ENCODE measurements at places on chromosomes 1 and 21.

DNA sequence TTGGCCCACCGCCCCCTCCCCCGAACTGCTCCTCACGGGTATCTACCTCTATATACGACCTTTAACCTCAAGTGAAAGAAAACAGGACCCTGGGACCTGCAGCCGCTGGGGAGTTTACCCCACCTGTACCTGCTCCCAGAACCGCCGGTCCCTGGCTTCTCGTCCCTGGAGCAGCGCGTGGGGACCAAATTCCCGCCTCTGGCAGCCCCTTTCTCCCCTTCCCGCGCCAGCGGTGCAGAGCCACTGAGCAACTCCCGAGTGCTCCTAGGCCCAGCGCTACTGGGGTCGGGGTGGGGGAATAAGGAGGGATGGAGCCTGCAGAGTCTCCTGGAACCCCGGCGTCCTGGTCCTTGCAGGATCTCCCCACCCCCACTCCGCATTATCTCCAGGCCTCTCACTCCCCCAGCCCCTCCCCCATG is 1.6 kb downstream of the SYT6 start:
- DNase-seq = no peak

DNA sequence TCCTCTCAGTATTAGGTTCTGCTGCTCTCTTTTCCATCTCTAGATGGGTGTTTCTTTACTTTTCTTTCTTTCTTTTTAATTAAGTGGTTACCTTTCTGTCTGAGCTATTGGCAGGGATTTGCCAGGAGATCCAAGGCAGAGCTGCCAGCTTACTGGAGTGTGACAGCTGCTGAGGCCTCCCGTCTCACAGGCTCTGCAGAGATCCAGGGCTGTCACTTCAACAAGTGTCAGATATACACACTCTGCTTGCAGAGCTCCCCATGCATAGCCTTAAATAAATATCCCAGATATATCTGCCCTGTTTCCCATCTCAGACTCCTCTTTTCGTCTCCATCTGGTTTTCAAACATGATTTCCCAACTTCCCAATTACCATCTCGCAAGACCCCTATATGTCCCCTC is 124.3 kb downstream of the NOS1AP start:
- DNase-seq = no peak

DNA sequence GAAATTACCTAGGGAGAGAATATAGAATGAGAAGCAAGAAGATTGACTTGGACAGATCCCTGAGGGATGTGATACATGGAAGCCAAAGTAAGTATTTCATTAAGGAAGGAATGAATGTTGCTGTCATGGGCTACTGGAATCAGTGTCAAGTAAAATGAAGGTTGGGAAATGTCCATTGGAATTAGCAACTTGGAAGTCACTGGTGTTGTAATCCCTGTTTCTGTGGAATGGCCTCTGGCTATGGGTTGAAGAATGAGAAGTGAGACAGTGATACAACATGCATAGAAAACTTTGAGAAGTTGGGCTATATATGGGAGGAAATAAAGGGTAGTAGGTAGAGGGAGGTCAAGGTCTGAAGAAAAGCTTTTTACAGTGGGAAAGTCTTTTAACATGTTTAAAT is 54.7 kb downstream of the CCDC18 start:
- DNase-seq = no peak

- DNase-seq = no peak
These were observed 3.9 kb upstream of the CACNA1S start for GRCh38 chr1:201116091-201116490.

GRCh38 chr1:84255582-84255981 is 45.9 kb upstream of the SAMD13 start:
- DNase-seq = no peak

DNA sequence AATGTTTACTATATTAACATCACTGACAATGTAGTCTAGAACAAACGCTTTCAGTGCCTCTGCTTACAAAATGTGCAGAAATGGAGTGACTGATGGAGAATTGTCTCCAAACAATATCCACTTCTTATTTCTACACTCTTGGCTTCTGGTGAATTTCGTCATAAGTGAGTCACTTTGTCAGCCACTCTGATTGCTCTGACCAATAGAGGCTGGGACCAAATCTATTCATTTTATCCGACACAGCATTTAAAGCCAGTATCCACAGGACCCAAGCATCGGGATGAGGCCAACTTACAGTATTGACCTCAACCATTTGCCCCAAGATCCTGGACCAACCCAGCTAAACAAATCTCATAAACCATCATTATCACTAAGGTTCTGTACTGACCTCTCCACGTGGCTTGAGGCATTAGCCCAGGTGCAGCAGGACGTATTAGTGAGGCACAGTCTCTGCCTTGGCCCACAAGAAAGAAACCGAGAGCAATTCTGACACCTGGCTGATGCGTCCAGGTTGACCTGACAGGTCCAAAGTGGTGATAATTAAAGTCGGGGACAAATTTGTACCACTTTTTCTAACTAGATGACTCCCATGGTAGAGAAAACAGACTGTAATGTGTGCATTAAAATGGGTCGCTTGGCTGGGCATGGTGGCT is 53.3 kb upstream of the ERO1B start:
- no peak for DNase-seq

- DNase-seq = no peak
These were observed 648.3 kb upstream of the BRINP3 start for GRCh38 chr1:191125950-191126349.

All from IMR-90 (cell line).